Activated gamma-delta T cell treated with Interleukin-2 at 50 U/mL for 16 hours (primary cell): ENCODE measurements at places on chromosomes 1 and 21.

DNA sequence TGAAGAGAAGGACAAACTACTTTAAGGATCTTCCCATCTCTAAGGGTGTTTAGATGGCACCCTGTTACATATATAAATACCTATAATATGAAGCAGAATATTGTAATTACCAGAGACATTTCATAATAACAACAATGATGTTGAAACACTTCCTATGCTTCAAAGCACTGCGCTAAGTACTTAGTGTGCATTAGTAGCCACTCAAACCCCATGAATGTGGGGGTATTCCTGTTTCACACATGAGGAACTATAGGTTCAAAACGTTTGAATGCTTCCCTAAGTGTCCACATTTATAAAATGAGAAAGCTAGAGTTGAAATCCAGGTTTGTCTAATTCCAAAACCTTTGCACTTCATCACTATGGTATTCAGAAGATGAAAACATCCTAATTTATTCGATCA lies 18.5 kb upstream of the OR10J5 start:
- DNase-seq, result no peak

DNA sequence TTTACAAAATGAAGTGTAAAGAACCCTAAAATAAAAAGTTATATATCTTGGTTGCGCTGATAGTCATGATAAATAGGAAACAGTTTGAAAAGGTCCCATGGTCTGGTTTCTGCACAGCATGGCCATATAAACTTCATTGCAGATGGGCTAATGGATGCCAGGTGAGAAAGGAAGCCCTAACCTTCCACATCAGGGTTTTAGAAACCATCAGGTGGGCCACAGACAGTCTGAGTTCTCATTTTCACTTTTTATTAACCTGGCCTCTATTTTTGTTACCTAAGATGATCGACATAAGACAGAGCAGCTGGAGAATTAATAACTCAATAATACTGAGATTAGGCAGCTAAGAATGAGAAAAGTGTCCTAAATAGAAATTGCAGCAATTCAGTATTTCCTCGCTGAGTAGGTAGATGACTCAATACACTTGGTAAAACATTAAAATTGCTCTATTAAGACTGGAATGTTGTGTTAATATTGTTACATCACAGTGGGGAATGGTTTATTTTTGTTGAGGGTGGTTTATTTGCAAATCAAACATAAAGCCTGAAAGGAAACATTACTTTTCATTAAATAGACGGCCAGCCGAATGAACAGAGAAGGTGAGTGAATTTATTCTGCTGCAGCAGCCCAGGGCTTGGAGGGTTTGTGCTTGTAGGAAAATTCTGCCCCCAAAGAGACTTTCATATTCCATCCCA lies 21.1 kb downstream of the C1orf21 start:
- DNase-seq, result no peak

GRCh38 chr21:44517175-44517899 lies 22.7 kb downstream of the KRTAP10-1 start:
- DNase-seq, result no peak

- no peak for DNase-seq
These were observed 197.4 kb upstream of the GALNT2 start for GRCh38 chr1:229869687-229870086.

DNA sequence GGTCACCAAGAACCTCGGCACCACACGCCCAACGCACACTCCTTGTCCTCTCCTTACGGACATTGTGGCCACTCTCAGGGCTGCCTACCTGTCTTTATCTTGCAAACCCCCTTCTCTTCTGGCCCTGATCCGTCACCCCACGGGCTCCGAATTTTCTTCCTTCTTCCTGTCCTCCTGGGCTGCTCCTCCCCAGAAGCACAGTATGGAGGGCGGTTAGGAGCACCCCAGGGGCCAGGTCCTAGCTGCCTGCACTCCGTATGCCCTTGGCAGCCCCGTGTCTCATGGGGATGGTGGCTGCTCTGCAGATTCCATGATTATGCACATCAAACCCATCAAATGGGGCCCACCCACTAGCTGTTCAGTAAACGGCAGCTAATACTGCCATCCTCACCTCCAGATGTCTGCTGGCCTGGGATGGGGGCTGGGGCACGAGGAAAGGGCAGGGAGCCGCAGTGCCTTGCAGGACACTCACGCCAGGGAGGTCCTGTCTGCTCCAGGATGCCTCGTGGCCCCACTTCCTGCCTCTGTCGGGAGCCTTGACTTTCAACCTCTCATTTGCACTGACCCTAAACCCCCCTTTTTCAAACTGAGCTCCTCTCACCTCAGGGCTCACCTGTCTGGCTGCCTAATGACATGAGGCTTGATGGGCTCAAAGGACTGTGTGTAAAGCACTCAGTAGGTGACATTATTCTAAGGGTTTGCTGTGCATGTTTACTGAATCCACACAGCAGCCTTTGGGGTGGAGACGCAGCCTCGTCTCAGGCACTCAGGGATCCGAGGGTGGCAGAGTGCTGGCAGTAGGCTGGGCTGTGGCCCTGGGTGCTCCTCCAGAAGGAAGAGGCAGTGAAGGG lies 4.4 kb downstream of the TTC34 start:
- DNase-seq, result no peak

DNA sequence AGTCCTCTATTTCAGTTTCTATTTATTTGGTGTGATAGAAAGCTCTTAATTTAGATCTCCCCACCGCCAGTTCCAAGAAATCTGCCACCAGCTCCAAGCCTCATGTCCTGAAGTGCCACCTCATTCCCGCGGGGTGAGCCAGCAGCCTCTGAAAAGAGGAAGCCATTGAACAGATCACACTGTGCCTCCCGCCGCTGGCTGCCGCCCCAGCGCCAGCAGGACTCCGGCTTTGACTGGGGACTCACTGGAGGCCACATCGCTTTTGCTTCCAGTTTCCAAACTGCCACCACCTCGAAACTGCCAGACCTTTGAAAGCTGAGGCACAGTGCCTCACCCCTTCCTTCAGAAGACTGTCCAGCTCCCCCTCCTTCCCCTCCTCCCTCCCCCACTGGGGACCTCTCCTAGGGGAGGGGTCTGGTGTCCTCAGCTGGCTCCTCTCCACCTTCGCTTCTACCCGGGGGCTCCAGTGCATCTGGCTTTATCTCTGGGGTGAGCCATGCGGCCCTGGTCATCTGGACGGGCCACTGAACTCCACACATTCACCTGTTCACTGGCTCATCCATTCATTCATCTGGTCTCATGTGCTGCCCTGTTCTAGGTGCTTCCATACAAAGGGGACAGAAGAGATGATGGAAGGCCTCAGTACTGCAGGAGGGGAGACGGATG lies 58.9 kb downstream of the VPS26C start:
- no peak for DNase-seq

DNA sequence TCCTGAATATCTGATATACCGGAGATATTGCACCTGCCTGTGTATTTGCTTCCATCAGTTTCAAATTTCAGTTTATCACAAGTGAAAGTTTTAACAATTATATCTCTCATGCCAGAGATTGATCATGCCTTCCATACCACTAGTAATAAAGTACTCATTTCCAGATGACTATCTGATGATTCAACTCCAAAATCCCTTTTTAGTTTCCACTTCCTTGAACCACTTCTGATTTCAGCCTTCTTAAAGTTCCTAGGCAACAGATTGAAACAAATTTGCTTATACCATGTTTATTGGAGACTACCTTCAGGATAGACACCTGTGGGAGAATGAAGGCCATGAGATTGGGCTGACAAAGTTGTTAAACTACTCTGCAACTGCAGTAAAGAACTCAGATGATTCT lies 21.5 kb upstream of the COL11A1 start:
- DNase-seq, result no peak

- no peak for DNase-seq
These were observed 151.1 kb downstream of the NTNG1 start for GRCh38 chr1:107291987-107292386.
